ENCODE measurements at places on chromosomes 2 and 18. TPM values are rescaled to one million over a fixed set of nuclear protein-coding genes. Genes with fewer than 3 reads are reported as not detected.

Gene GPR45
- polyA plus RNA-seq = not detected

Gene TTC39C
- polyA plus RNA-seq = 39.3 TPM

DNA sequence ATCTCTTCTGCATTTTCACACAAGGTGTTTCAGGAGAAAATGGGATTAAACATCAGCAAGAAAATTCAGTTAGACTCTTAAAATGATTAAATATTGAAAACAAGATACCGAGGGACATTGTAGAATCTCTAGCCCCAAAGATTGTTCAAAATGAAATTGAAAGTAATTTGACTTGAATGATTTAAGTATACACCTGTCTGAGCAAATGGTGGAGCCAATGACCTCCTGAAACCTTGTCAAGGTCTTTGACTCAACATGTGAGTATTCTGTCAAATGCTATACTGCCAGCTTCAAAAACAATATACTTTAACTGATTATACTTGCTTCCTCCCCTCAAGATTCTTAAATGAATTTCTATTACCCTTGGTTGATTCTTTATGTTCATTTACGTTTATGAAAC, 411.0 kb downstream of the DCC start:
- H3K27ac ChIP-seq = no peak overlapping the region
- no peaks in the 10 kb centered on the region for H3K4me1 ChIP-seq
- no peak overlapping the region for H3K4me3 ChIP-seq
- no peak for DNase-seq
- H3K36me3 ChIP-seq = no peaks in the 10 kb centered on the region

DNA sequence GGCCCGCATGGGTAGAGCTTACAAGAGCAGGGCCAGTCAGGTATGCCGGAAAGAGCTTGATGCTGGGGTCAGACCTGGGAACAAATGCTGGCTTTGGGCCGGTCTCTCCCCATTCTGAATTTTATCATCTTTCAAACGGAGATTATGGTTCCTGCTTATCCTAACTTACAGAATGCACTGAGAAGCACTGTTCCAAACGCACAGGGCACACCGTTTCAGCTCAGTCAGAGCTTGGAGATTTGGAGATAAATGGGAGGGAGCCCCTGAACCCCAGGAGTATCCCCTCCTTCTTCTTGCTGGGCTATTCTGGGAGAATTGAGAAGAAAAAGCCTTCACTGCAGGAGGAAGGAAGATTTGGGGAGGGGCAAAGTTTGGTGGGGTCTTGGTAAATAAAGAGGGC, 169.4 kb downstream of the DDX1 start:
- no peaks in the 10 kb centered on the region for H3K36me3 ChIP-seq
- no peak for DNase-seq
- H3K27ac ChIP-seq = no peak overlapping the region
- H3K4me1 ChIP-seq = no peaks in the 10 kb centered on the region

- H3K4me3 ChIP-seq = peak overlapping the region; percentile 95
- peak overlapping the region; percentile 93 for H3K27ac ChIP-seq
- H3K36me3 ChIP-seq = peaks cover 4% of the 10 kb centered on the region
- no peaks in the 10 kb centered on the region for H3K27me3 ChIP-seq
- H3K4me1 ChIP-seq = peaks cover 42% of the 10 kb centered on the region
These were observed 1.4 kb downstream of the MCM6 start for GRCh38 chr2:135874777-135875365.

Gene DNAJC5G
- polyA plus RNA-seq = not detected

Gene IWS1
- 30.1 TPM for polyA plus RNA-seq

- no peak overlapping the region for H3K4me3 ChIP-seq
- peaks cover 29% of the 10 kb centered on the region for H3K27me3 ChIP-seq
- no peak overlapping the region for H3K27ac ChIP-seq
- H3K36me3 ChIP-seq = no peaks in the 10 kb centered on the region
- no peaks in the 10 kb centered on the region for H3K4me1 ChIP-seq
These were observed 288.6 kb upstream of the HDAC4 start for GRCh38 chr2:239689410-239689809.

Gene C18orf54
- 0.98 TPM for polyA plus RNA-seq

Gene REG3A
- polyA plus RNA-seq = not detected

- no peaks in the 10 kb centered on the region for H3K36me3 ChIP-seq
- H3K27me3 ChIP-seq = no peaks in the 10 kb centered on the region
- DNase-seq = no peak
- no peak overlapping the region for H3K27ac ChIP-seq
- no peaks in the 10 kb centered on the region for H3K4me1 ChIP-seq
- H3K4me3 ChIP-seq = no peak overlapping the region
These were observed 678.4 kb downstream of the ERBB4 start for GRCh38 chr2:211860224-211860623.

DNA sequence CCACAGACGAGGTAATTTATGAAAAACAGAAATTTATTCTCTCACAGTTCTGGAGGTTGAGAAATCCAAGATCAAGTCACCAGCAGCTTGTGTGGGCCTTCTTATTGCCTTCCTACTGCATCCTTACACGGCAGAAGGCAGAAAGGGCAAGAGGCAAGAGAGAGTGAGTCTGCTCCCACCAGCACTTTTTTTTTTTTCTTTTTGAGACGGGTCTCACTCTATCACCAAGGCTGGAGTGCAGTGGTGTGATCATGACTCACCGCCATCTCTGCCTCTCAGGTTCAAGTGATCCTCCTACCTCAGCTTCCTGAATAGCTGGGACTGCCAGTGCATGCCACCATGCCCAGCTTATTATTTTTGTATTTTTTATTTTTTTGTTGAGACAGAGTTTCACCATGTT, 78.5 kb upstream of the HK2 start:
- H3K4me1 ChIP-seq = no peaks in the 10 kb centered on the region
- no peak overlapping the region for H3K27ac ChIP-seq
- peaks cover 8% of the 10 kb centered on the region for H3K36me3 ChIP-seq

DNA sequence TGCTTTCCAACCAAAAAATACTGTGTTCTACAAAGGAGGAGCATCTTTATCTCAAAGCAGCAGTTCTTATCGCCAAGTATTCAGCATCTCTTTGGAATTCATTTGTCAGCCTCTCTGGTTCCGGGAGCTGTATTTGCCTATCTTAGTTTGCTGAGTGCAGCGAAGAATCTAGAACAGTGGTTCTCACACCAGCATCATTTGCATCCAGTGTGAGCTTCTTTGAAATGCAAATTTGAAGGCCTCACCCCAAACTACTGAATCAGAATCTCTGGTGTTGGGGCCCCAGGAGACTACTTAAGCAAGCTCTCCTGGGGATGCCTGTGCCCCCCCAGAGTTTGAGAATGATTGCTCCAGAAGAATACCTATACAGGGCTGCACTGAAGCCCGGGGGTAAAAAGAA, 1.5 kb upstream of the PTPN2 start:
- H3K36me3 ChIP-seq = no peaks in the 10 kb centered on the region
- DNase-seq = no peak
- H3K27ac ChIP-seq = peak overlapping the region; percentile 95
- peaks cover 39% of the 10 kb centered on the region for H3K4me1 ChIP-seq
- H3K4me3 ChIP-seq = no peak overlapping the region

GRCh38 chr2:19363474-19363778, 5.0 kb upstream of the OSR1 start:
- H3K4me3 ChIP-seq = peak overlapping the region; percentile 96
- peaks cover 10% of the 10 kb centered on the region for H3K27me3 ChIP-seq
- peak overlapping the region; percentile 60 for H3K27ac ChIP-seq
- no peaks in the 10 kb centered on the region for H3K36me3 ChIP-seq

- no peak overlapping the region for H3K27ac ChIP-seq
- no peaks in the 10 kb centered on the region for H3K27me3 ChIP-seq
- H3K4me3 ChIP-seq = no peak overlapping the region
- DNase-seq = no peak
- H3K36me3 ChIP-seq = no peaks in the 10 kb centered on the region
These were observed 50.4 kb downstream of the MBD2 start for GRCh38 chr18:54173980-54174630.

Gene CCT7
- polyA plus RNA-seq = 294 TPM

DNA sequence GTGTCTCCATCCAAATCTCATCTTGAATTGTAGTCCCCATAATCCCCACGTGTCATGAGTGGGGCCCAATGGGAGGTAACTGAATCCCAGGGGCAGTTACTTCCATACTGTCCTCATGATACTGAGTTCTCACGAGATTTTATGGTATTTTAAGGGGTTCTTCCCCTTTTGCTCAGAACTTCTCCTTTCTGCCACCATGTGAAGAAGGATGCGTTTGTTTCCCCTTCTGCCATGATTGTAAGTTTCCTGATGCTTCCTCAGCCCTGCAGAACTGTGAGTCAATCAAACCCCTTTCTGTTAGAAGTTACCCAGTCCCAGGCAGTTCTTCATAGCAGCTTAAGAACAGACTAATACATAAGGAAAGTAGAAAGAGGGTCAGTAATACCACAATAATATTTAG, 480.4 kb downstream of the KCNJ3 start:
- no peak overlapping the region for H3K4me3 ChIP-seq
- no peak for DNase-seq
- no peaks in the 10 kb centered on the region for H3K4me1 ChIP-seq
- H3K27me3 ChIP-seq = no peaks in the 10 kb centered on the region
- H3K27ac ChIP-seq = no peak overlapping the region

Gene PLB1
- polyA plus RNA-seq = 0.29 TPM

Gene EHD3
- polyA plus RNA-seq = 4.6 TPM

DNA sequence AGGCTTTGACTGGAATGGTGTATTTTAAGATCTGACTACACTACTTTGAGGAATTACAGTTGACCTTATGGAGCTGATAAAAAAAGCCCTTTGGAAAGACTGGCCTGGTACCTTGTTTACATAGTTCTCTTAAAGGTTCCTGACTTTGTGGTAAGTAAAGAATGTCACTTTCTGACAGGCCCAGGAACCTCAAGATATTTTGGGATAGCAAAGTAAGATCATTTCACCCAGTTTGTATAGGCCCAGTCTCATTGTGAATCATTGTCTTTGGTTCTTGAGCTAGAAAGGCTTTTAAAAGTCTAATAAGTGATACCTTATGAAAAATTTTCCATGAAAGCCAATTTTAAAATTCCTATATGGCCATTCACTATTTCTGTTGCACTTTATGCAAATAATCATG, 316.3 kb upstream of the LRRTM4 start:
- H3K4me1 ChIP-seq = no peaks in the 10 kb centered on the region
- no peaks in the 10 kb centered on the region for H3K27me3 ChIP-seq
- no peak for DNase-seq
- H3K4me3 ChIP-seq = no peak overlapping the region
- H3K27ac ChIP-seq = no peak overlapping the region

Gene CD8B
- 2,320 TPM for polyA plus RNA-seq

Gene C2orf74
- polyA plus RNA-seq = 56.9 TPM

DNA sequence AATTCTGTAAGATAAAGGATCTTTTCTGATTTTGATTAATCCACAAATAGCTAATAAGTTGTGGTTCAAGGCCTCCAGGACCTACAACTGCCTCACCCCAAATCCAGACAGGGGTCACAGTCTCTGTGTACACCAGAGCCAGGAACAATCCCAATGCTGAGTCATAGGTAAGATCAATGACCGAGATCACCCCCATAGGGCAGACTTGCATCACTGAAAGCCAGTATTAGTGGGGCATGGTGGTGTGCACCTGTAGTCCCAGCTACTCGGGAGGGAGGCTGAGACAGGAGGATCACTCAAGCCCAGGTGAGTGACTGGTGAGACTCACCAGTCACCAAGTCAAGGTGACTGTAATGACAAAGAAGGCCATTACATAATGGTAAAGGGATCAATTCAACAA, 12.9 kb downstream of the PARD6G start:
- H3K27me3 ChIP-seq = peaks cover 9% of the 10 kb centered on the region
- DNase-seq = no peak
- no peak overlapping the region for H3K4me3 ChIP-seq
- no peak overlapping the region for H3K27ac ChIP-seq
- H3K36me3 ChIP-seq = no peaks in the 10 kb centered on the region
- H3K4me1 ChIP-seq = no peaks in the 10 kb centered on the region

- no peaks in the 10 kb centered on the region for H3K27me3 ChIP-seq
- no peak for DNase-seq
- H3K27ac ChIP-seq = no peak overlapping the region
- H3K4me3 ChIP-seq = no peak overlapping the region
These were observed 130.7 kb upstream of the B3GNT2 start for GRCh38 chr2:62065243-62065642.

DNA sequence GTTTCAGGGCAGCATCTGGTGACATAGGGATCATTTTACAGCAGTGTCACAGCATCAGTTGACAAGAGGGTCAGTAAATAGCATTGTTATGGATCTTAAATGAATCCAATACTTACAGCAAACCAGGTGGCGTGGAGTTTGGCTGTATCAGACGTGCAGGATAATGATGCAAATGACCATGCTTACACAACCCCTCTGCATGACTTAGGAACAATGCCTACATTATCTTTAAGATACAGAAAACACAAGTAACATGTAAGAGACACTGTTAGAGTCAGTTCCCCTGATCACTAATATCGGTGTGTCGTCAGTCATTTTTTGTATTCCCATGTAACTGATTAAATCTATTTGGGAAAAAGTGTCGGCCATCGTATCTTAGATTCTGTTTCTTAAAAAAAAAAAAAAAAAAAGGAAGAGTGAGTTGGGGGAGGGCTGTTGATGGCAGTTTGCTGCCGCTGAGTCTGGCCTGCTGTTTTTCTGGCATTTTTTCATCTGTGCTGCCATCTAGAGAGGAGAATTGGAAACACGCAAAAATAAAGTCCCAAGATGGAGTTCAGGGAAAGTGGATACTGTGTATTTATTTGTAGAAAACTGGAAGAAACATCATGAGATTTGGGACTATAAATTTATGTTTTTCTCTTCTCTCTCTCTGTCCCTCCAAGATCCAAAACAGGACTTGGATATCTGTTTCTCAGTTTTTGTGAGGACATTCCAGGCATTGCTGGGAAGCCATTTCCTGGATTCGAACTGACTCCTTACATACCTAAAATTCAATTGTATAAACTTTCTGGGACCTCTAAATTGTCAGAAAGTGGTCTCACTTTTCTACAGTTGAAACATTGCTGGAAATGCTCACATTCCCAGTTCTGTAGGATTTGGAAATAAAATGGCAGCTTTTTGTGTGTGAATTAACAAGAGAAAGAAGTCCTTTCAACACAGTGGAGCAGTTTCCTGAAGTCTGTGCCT, 60.3 kb upstream of the AGPS start:
- no peak overlapping the region for H3K4me3 ChIP-seq
- DNase-seq = peak; percentile 71
- peak overlapping the region; percentile 3 for H3K27ac ChIP-seq
- peaks cover 2% of the 10 kb centered on the region for H3K36me3 ChIP-seq

Gene CDH20
- 0.06 TPM for polyA plus RNA-seq

GRCh38 chr18:36299015-36299414, 1.5 kb downstream of the FHOD3 start:
- H3K4me1 ChIP-seq = peaks cover 4% of the 10 kb centered on the region
- no peak for DNase-seq
- no peak overlapping the region for H3K27ac ChIP-seq
- H3K4me3 ChIP-seq = peak overlapping the region; percentile 25
- H3K27me3 ChIP-seq = peaks cover 40% of the 10 kb centered on the region
- H3K36me3 ChIP-seq = no peaks in the 10 kb centered on the region

DNA sequence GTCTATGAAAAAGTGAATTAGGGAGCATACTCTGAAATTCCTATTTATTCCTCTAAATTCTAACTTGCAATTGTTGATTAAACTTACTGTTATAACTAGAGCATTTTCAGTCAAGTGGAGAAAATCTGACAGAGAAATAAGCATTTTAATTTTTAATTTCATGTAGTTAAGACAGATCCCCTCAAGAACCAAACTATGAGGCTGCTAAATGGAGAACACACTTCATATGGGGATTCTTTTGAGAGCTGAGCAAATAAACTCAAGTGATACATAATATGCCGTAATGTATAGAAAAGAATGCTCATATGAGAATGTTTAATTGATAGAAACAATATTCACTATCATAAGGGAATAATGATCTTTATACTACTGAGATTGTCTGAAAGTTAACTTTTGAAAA, 340.8 kb downstream of the ERBB4 start:
- no peak for DNase-seq
- H3K4me1 ChIP-seq = no peaks in the 10 kb centered on the region
- no peaks in the 10 kb centered on the region for H3K27me3 ChIP-seq
- H3K27ac ChIP-seq = no peak overlapping the region

GRCh38 chr2:237752761-237753165, 45.8 kb upstream of the RBM44 start:
- H3K27me3 ChIP-seq = no peaks in the 10 kb centered on the region
- H3K27ac ChIP-seq = no peak overlapping the region
- DNase-seq = no peak
- no peak overlapping the region for H3K4me3 ChIP-seq
